ENCODE measurements at places on chromosomes 2 and 18.

- peak; percentile 50 for DNase-seq
These were observed 13.4 kb upstream of the MAP3K2 start for GRCh38 chr2:127400897-127401756.

DNA sequence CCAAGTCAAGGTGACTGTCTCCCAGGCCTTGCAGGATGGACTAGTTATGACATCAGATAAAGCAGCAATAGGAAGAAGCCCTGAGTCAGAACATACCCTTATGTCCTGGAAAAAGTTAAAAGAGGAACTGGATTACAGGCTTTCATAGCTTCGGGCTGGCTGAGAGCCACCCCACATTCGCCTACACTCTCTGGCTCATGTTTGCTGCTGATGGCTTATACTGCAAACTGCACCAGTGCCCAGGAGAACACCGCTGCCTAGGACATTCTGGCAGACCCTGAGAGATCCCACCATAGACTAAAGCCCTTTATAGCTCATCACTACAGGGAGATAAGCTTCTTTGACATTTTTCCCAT lies 20.3 kb downstream of the SLC8A1 start:
- DNase-seq = no peak

- no peak for DNase-seq
These were observed 56.8 kb downstream of the ADD2 start for GRCh38 chr2:70711191-70711590.

DNA sequence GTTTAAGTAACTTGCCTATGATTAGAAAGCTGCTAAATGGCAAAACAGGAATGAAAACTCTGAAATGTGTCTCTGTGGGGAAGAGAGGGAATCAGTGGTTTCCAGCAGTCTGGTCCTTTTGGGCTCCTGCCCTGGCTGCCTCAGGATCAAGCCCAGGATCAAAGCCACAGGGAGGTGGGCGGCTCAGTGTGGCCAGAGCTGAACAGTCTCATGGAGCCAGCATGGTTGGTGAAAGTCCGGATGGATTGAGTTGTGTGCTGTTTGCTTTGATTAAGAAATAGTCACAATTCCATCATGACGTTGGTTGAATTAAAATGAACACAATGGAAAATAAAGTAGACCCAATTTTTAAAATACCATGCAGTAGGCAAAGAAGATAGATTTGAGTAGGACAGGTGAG lies 344.2 kb downstream of the LPIN1 start:
- DNase-seq = no peak

DNA sequence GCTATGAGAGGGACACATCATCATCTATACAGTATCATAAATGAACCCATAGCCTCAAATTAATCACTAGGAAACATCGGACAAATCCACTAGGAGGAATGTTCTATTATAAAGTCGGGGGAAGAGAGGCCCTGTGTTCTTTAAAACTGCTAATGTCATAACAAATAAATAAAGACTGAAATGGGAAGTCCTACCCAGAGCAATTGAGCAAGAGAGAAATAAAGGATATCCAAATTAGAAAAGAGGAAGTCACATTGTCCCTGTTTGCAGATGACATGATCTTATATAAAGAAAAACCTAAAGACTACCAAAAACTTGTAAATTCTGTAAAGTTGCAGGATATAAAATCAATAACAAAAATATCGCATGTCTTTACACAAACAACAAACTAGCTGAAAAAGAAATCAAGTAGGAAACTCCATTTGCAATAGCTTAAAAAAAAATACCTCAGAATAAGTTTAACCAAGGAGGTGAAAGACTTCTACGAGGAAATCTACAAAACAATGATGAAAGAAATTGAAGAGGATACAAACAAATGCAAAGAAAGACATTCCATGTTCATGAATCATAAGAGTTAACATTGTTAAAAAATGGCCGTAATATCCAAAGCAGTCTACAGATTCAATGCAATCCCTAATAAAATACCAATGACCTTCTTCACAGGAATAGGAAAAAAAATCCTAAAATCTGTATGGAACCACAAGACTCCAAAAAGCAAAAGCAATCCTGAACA lies 30.6 kb downstream of the RTN4 start:
- no peak for DNase-seq

GRCh38 chr2:98519851-98520250 lies 75.2 kb downstream of the INPP4A start:
- no peak for DNase-seq

DNA sequence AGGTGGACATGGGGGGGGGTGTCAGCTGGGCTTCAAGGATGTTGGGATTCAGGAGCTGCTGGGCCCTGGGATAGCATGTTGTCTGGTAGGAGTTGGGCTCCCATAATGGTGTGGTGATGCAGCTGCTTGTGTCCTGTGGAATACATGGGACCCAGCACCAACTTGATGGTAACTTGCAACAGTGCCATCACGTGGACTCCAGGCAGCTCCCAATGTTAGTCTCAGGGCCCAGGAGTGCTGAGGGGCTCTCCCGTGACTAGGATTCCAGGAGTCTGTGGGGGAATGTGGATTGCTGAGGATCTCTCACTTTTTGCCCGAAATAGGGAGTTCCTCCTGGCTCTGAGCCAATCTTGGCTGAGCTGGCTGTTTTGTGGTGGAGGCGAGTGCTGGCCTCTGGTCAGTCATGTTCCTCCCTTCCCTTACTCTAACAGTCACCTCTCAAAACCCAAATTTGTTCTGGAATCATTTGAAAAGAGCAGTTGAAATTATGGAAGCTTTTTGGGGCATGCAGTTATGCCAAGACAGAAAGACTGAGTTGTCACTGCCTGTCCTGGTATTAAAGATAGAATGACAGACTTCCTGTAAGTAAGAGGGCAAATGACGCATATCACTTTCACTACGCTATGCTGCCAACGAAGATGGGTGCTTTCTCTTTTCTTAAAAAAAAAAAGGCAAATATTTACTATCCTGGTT lies 607.1 kb downstream of the ADCYAP1 start:
- DNase-seq = no peak

- no peak for DNase-seq
These were observed 10.3 kb downstream of the EDAR start for GRCh38 chr2:108978709-108979111.

DNA sequence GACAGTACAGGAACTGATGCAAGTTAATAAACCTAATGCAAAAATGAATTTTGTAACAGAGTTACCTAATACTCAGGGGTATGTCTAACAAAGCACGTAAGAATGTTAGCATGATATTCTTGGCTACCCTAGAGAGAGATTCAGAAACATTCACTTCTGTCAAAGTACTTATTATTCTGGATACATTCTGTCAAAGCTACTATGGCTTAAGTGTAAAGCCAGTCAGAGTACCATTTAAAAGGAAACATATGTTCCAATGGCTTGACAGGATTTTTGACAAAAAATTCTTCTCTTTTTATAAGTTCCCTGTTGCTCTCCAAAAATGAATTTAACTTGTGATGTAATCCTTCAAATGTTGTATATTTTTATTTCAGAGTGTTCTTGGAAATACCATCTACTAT lies 85.5 kb downstream of the PIGN start:
- DNase-seq = no peak

- DNase-seq = no peak
These were observed 62.8 kb upstream of the TSPYL6 start for GRCh38 chr2:54318821-54319220.

DNA sequence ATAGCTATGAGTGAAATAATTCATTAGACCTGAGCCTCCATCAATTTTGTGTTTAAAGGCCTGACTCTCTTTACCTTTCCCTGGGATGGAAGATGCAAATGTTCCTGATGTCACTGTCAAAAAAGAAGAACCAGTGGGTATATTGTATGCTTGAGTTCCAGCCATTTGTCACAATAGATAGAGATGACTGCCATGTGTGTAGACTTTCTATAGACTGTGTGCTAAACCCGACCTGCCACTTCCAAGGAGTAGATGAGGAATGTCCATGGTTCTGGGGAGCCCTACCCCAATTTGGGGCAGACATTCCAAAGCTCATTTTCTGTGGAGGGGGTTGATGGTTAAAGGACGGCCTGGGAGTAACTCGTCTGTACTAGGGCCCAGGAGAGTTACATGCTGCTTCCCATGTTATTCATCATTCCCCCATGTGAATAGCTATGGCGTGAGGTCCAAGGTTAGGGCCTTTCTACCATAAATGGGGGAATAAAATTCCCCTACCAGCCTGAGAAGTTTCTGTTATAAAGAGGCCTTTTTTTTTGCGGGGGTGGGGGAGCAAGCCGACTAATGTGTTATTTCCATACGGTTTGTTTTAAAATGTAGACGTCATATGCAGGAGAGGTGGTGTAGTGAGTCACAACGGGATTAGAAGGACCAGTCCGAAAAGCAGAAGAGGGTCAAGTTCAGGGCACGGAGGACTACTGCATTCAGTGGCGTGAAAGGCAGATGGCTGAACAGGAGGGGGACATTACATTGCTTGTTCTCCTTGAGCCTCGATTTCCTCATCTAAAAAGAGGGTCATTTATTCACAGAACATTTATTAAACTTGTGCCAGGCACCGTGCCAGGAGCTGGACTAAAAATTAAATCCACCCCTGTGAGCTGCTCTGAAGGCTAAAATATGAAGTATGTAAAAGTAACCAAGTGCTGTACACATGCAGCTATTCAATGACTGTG lies 24.0 kb downstream of the IL1B start:
- DNase-seq = no peak

GRCh38 chr2:100940240-100940639 lies 61.8 kb upstream of the RPL31 start:
- DNase-seq = no peak

DNA sequence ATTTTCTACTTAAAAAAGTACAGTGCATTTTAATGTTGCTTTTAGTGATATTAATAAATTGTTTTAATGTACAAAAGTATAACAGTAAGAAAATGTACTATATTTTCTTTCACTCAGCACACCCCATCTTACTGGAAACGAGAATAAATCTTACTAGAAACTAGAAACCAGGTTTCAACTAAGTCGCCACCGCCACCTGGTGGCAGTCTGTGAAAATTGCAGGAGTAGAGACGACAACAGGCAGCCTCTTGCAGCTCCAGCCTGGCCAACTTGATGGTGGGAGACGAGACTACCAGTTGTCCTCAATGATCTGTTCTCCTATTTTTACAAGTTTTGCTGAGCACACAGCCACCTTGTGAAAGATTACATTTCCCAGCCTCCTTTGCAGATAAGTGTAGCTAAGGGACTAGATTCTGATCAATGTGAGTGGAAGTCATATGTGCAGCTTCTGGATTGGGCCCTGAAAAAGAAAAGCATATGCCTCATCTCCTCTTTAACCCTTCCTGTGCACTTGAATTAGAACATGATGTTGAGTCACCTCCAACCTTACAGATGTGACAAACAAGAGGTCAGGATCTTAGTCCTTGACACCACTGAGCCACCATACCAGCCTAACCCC lies 8.7 kb downstream of the OTOF start:
- peak; percentile 64 for DNase-seq

- DNase-seq = no peak
These were observed 200.1 kb downstream of the MGAT5 start for GRCh38 chr2:134453973-134454372.

GRCh38 chr18:75727456-75727855 lies 300.0 kb upstream of the SMIM21 start:
- peak; percentile 54 for DNase-seq

DNA sequence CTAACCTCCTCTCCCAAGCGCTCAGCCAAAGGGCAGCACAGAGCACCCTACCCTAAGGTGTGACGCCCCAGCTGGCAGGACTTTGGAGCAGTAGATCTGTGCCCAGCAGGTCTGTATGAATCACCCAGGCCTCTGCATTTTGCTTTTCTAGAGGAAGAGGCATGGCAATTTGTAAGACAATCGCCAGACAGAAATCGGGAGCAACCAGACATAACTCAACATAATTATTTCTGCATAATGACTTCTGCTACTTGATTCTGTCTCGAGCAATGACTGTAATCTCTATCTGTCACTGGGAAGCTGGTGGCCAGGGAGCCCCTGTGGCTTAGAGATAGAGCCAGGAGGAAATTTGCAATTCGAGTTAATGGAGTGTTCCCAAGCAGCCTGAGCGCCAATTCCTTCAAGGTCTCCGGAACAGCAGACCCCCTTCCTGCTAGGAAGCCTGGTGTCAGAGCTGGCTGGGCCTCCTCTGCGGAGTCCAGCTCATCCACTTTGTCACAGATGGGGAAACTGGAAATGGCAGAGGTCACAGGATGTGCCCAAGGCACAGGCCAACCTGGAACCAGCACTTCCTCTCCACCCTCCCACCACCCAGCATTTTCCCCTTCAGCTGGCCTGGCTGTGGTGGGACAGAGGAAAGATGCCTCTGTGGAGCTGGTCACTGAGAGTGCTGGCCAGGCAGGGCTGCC lies 55.0 kb downstream of the ODC1 start:
- DNase-seq = no peak

GRCh38 chr2:3644246-3644525 lies 13.8 kb upstream of the ALLC start:
- no peak for DNase-seq

GRCh38 chr2:240594511-240595380 lies 8.2 kb downstream of the CAPN10 start:
- no peak for DNase-seq

- DNase-seq = no peak
These were observed 17.9 kb downstream of the KCNG2 start for GRCh38 chr18:79815657-79816056.
